ENCODE measurements at places on chromosomes 4 and X.
A peak's percentile ranks its signal among the peaks of the same experiment; 100 is the strongest.

GRCh38 chrX:123923211-123923610 lies 38.3 kb upstream of the STAG2 start:
- no peak for DNase-seq

DNA sequence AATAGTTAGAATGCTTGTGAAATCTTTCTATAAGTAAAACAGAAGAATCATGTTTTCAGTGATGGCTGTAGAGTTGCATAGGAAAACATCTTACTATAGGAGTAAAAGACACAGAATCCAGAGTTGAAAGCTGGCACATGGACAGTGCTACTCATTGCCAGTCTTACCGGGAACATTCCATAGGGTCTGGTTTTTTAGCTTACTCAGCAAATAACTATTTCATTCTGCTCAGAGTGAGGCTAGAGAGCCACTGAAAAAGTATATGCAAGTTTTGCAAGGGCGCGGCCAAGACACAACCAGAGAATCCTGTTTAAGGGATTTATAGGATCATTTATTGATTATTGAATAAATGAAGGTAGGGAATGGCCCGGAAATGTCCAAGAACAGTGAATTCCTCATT lies 60.3 kb downstream of the MTHFD2L start:
- DNase-seq, result peak; percentile 35

GRCh38 chr4:77777135-77777807 lies 41.9 kb downstream of the CNOT6L start:
- DNase-seq, result peak; percentile 18

- DNase-seq, result peak; percentile 93
Observed at GRCh38 chr4:106365613-106366012, 3.0 kb downstream of the GIMD1 start.

GRCh38 chrX:101676571-101676970 lies 16.9 kb upstream of the ARMCX2 start:
- no peak for DNase-seq

DNA sequence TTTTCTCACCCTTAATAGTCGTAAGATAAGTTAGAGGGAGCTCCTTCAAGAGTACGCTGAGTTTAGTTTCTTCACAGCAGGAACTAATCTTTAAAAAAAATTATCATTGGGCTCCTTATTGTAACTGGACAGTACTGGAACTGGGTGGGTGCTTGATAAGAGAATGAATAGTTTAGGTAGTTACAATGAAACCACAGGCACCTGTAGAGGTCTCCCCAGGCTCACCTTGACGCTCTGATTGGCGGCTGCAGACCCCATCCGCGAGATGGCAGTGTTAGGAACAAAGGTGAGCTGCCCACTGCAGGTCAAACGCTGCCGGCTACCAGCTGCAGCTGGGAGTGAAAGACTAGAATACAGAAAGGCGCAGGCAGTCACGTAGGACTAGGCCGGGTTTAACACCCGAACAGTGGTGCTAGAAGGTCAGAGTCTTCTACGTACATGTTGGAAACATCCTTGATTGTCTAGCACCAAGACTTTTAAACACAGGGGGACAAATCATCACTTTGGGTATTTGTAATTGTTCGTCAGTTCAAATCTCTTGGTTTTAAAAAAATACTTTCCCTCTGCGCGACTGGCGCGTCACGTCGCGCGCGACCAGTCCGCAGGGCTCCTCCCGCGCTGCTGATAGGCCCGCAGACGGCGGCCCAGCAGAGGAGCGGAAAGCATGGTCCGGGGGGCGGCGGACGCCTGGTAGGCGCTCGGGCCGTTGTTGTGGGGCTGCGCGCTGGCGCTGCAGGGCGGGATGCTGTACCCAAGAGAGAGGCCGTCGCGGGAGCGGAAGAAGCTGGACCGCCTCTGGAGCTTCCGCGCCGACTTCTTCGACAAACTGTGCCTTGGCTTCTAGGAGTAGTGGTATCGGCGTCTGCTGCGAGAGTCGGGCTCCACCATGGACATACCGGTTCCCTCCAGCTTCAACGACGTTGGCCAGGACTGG lies 45.6 kb downstream of the SMARCA5 start:
- DNase-seq, result peak; percentile 68

GRCh38 chr4:38950159-38950558 lies 82.0 kb downstream of the TMEM156 start:
- peak; percentile 37 for DNase-seq

DNA sequence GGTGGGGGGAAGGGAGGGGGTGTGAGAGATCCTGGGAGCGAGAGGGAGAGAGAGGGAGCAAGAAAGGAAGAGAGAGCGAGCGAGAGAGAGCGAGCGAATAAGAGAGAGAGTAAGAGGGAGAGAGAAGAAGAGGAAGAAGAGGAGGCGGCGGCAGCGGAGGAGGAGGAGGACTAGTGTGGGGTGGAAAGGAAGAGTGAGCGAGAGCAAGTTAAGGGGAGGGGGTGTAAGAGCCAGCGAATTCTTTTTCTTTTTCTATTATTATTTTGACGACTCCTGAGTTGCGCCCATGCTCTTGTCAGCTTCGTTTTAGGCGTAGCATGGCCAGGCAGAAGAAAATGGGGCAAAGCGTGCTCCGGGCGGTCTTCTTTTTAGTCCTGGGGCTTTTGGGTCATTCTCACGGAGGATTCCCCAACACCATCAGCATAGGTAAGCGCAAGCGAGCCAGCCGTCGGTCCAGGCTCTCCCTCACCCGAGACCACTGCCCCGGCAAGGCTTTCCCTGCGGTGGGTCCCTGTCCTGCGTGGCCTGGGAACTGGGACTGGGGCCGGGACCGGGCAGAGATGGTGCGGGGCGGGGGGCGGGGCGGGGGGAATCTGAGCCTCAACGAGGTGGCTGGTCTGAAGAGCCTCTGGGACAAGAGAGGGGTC lies at the start of gene GRIA3:
Gene GRIA3 (plus strand): TSS at position 60 of the 647 bp plus-strand sequence. CDS start 258 bp downstream, at position 318.
- peak; percentile 70 for DNase-seq

- DNase-seq, result no peak
Observed at GRCh38 chr4:76894537-76895255, 3.2 kb downstream of the SOWAHB start.

- DNase-seq, result no peak
Observed at GRCh38 chrX:147710301-147710700, 201.4 kb upstream of the FMR1 start.

DNA sequence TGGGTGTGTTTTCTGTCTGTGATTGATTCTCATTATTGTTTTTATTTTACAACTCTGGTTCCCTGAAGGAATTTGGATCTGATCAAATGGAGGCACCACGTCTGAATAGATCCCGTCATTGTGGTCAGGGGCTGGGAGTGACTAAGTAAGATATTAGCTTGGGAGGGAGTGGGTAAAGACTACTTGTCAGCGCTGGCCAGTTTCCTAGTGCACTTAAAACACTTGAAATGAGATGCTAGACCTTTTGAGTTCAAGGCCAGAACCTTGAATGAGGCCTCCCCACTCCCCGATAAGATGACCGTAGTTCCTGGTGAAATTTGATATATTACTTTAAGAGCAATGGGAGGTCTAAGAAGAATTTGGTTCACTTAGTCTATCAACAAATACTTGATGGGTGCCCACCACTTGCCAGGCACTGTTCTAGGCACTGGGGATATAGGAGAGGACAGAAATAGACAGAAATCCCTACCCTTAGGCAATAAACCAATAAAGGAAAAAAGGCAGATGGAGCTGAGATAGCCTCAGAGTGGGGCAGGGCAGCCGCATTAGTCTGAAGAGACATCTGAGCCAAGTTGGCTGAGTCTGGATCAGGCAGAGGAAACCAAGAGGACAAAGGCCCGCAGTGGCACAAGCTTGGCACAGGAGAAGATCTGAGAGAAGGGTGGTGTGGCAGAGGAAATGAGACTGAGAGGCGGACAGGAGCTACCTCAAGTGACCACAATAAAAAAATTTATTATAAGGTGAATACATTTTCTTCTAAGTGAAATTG lies 11.8 kb downstream of the FAM184B start:
- no peak for DNase-seq

GRCh38 chr4:23412701-23413100 lies 477.1 kb downstream of the PPARGC1A start:
- DNase-seq, result no peak

DNA sequence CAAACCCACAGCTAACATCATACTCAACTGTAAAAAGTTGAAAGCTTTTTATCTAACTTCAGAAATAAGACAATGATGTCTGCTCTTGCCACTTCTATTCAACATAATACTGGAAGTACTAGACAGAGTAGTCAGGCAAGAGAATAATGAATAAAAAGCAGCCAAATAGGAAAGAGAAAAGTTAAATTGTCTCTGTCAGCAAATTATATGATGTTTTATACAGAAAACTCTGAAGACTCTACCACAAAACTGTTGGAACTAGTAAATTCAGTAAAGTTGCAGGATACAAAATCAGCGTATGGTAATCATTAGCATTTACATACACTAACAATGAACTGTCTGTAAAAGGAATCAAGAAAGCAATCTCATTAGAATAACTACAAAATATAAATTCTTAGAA lies 752.9 kb upstream of the CT83 start:
- no peak for DNase-seq

DNA sequence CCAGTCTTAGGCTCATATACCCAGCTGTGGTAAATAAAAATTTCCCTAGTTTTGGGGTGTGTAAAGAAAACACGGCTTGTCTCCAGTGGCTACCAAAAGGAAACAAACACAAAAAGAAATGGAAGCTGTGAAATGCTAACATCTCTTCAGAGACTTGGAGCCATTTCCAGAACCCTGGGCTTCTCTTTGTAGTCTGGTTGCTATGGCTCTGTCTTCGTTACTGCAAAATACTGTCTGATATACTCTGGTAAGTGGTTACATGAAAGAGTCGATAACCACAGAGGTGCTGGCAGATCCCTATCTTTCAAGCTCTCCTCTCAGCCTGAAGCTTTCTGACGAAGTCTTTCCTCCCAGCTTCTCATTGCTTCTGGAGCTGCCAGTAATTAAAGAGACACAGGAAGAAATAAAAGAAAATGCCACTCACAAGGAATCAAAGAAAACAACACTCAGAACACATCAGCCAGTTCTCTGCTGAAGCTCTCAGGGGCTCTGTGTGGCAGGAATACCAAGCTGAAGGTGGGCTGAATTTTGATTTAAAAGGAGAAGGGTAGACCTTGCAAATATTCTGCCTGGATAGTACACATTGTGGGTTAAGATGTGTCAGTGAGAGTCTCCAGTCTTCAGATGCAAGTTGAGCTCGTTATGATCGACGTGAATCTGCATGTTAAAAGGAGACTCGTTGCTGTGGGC lies 107.6 kb upstream of the FAM9C start:
- peak; percentile 52 for DNase-seq

GRCh38 chr4:766152-766515 lies 59.8 kb downstream of the CPLX1 start:
- DNase-seq, result peak; percentile 43

DNA sequence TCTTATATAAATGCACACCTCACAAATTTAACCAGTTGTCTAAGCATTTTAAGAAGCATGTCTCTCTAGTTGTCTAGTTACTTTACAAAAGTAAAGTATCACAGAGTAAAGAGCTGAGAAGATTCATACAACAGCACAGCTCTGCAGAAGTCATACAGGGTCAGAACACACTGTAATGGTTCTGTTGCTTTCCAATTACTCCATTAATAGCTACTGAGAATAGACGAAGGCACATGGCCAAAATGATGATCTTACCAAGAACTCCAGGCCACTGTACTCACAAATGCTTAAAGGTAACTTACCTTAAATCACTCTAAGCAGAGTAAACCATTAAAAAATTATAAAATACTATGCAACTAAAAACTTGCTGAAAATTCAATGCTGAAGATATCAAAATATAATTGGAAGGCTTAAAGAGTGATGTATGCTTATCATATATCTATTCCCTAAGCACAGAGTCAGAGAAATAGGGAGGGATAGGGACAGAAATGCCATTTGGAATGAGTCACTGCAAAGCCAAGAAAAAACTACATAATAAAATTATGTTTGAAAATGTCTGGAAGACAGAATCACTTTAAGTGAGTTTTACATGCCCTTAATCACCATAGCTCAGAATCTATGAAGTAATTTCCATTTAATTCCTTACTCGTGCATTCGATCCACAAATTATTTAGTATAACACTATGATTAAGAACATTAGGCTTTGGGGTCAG lies 71.0 kb downstream of the DDX60L start:
- DNase-seq, result peak; percentile 82

- DNase-seq, result no peak
Observed at GRCh38 chr4:139910106-139910505, 243.9 kb downstream of the MAML3 start.

DNA sequence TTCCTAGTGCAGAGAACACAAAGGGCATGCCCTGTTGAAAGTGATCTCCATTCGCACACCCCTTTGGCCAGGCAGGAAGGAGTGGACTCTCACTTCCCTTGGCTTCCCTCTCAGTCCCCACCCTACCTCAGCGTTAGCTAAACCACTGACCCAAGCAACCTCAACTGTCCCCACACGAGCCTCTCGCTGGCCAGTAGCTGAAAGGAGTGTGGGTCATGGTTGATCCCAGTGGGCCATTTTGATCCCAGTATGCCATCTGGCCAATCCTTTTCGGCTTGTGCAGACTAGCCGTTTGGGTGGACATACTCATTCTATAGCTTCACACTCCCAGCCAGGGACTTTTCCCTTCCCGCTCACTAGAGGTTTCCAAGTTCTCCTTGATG lies 24.4 kb upstream of the BCORL1 start:
- DNase-seq, result no peak

DNA sequence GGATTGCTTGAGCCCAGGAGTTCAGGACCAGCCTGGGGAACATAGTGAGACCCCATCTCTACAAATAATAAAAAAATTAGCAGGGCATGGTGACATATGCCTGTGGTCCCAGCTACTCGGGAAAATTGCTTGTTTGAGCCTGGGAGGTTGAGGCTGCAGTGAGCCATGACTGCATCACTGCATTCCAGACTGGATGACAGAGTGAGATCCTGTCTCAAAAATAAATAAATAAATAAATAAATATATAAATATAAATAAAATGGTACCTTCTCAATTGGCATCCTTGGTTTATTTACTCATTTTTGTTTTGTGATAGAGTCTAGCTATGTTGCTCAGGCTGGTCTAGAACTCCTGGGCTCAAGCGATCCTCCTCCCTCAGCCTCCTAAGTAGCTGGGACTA lies 144.2 kb downstream of the CHRNA9 start:
- no peak for DNase-seq

DNA sequence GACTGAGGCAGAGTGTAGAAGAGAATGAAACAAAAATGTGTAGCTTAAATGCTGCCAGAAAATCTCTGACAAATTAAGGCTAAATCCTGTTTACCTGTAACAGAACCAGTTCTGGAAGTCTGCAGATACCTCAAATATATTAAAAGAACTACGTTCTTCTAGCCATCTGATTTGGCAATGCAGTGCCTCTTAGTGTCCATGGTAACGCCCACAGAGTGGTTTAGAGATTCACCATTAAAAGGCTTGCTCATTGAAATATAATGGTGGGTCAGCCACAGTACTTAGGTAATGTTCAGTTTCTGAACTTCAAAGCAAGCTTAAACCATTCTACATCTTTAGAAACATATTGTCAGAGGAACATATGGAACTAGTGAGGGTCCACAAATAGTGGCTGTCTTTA lies 23.2 kb upstream of the LUZP4 start:
- no peak for DNase-seq

DNA sequence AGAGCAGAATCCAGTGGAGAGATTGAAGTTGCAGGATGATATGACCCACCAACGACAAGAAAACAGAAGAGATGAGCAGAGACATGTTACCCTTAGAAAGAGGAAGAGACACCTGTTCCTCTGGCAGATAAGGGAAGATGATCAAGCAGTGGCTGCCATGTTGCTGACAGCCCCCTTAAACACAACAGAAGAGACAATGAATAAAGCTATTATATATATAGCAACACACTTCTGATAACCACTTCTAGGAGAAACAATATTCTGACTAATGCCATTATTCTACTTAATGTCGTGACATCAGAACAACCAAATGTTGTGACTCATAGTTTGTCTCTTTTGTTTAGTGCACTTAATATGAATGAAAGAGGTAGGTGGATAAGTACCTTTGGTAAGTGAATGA lies 44.9 kb downstream of the SH3RF1 start:
- peak; percentile 39 for DNase-seq

GRCh38 chrX:38103857-38104812 lies 97.8 kb downstream of the SYTL5 start:
- DNase-seq, result no peak
